ENCODE measurements at places on chromosomes 7 and 10.

DNA sequence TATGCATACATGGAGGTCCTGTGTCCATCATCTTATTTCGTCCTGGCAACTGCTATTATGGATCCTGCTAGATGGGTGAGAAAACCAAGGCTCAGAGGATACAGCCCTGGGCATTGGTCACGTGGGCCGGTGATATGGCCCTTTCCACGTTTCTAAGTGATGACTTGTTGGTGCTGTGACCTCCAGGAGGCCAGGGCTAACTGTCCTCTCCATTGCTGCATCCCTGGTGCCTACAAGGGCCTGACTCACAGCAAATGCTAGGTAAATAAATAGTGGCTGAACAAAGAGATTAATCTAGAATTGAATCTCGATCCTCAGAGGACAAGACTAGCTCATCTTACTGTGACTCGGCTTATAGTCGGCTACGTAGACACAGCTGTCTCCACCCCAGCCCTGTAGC lies 78.6 kb downstream of the FAM53B start:
- no peak for DNase-seq

DNA sequence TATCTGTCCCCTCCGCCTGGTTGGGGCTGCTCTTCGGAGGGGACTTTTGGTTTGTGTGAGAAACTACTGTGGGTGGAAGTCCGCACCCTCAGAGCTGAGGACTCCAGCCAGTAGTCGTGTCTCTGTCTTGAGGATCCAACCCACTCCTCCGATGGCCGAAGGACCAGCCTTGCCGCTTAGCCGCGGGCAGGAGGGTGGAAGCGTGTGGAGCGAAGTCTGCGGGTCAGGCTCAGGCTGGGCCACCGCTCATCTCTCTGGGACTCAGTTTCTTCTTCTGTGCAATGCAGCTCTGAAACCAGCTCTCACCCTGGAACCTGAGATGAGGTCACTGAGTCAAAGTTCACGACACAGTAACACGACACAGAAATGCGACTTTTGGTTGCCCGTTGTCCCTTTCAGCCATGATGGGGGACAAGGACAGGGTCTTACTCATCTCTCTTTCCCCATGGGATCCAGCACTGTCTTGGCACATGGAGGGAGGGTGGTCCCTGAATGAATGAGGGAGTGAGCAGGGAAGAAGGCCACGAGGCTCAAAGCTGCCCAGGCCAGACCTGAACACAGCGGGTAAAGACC lies 133.3 kb upstream of the PODXL start:
- no peak for DNase-seq

DNA sequence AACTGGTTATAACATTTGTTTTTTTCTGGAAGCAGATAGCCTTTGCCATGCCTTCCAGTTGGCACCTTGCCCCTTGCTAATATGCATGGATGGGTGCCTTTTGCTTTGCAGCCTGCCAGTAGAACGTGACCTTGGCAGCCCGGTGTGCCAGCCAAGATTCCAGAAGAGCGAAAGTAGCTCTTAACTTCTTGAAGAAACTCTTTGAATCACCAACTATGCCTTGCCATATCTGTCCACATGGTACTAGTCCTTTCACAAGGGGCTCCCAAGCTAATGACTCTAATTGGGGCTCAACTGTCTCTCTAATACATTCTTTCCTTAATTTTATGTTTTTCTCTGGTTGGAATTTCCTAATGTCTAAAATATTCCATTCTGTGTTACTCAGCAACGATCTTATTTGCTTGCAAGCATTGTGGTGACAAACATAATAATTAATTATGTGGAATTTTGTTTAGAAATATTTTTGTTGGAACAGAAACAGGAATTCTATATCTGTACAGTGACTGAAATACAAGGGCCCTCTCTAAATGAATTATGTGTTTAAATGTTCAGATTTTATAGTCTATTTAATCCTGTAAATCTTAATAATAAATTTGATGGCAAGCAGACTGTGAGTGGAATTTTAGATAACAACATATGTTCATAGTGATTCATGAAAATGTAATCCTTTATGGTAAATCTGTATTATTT lies 45.8 kb downstream of the HDAC9 start:
- DNase-seq = no peak

DNA sequence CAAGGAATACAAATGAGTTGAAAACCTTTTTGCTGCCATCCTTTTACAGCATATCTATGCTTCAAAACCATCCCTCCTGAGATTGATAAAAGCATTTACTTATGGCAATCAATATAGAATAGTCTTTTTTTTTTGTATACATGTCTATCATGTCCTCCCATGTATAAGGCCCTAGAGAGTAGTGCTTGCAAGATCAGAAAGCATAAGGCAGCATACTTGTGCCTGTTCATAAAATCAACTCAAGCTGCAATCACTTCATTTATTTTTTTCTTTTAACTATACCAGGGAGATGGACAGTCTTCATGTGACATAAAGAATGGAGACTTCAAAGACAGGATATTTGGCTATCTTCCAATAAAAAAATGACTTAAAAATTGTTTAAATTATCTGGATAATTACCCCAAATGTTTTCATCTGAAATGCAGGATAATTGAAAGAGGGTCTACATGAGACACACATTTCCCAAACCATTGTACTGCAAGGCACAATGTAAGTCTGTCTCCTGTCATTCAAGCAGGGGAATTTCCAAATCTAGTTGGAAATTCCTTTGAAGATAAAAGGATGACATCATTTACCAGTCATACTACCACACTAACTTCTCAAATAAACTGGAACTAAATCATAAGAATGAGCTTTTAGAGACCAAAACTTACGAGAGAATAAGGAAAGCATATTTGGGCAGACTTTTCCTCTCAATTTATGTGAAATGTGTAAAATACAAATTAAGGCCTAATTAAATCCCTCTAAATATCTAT lies 22.5 kb downstream of the LRRN3 start:
- no peak for DNase-seq
